Osteocyte (in vitro differentiated cells): ENCODE measurements at places on chromosomes 11 and 22. TPM values are rescaled to one million over a fixed set of nuclear protein-coding genes. Genes with fewer than 3 reads are reported as not detected.

RFPL3 gene
- total RNA-seq = not detected in 2 replicates

PRAME gene
- not detected in 2 replicates for total RNA-seq

SYTL2 gene
- 4.0 and 5.1 TPM in 2 replicates for total RNA-seq

RAPSN gene
- 0.24 and 0.42 TPM in 2 replicates for total RNA-seq

- no peak for DNase-seq
These were observed 229.5 kb downstream of the AASDHPPT start for GRCh38 chr11:106306942-106307341.

- no peak for DNase-seq
These were observed 9.7 kb downstream of the IMMP1L start for GRCh38 chr11:31499576-31500178.

DNA sequence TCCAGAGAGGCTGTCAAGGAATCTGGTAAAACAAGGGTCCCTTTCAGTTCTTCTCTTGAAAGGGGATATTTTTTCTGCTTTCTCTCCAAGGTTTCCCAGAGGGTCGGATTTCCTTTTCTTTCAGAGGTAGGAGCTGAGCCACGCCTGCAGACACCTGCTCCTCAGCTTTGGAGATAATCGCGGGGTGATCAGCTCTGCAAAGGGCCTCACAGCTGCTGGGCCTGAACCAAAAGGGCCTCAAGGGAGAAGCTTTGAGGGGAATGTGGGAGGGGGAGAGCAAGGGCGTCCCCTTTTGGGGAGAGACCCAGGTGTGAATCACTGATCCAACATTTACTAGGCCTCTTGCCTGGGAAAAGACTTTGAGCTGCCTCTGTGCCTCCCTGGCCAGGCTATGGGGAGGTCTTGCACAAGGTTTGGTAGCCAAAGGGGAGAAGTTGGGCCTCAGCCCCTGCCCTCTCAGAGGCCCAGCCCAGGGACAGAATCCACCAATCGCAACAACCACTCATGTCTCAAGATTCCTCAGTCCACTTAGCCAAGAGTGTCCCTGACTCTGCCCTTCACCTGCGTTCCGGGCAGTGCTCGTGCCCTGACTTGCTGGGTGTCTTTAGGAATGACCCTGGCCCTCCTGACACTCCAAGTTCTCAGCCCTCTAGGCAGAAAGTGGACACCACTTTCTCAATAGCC, 14.0 kb upstream of the TP53I11 start:
- no peak for DNase-seq

- DNase-seq = no peak
These were observed 19.8 kb upstream of the GALNT18 start for GRCh38 chr11:11641581-11641980.

GRCh38 chr22:41368543-41369423, 13.0 kb upstream of the TEF start:
- DNase-seq = no peak

- no peak for DNase-seq
These were observed 454.3 kb downstream of the OPCML start for GRCh38 chr11:133078012-133078411.

DNA sequence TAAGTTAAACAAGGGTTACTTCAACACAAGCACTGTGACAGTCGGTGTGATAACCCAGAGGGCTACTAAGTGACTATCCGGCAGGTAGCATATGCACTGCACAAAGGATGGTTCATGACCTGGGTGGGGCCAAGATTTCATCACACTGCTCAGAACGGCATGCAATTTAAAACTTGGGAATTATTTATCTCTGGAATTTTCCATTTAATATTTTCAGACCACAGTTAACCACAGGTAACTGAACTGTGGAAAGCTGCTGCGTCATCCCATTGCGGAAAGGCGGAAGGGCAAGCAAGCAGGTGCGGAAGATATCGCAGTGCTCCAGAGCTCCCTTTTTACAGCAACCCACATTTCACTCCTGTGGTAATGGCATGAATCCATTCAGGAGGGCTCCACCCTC, 540.8 kb downstream of the INSC start:
- peak; percentile 25 for DNase-seq

DNA sequence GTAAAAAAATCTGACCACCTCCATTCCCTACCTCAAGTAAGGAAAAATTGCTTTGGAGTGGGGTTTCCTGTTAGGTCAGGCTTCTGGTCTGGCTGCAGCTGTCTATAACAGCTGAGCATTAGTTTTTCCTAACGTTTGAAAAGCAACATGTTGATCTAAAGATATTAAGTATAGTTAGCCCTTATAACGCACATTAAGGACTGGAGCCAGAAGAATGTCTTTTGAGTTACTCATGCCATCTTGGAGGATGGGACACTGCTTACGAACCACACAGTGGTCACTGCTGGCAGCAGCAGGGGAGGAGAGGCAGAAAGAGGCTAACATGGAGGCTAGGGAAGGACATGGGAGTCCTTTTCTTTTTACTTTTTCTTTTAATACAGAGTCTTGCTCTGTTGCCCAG, 44.1 kb upstream of the GDPD4 start:
- no peak for DNase-seq

DNA sequence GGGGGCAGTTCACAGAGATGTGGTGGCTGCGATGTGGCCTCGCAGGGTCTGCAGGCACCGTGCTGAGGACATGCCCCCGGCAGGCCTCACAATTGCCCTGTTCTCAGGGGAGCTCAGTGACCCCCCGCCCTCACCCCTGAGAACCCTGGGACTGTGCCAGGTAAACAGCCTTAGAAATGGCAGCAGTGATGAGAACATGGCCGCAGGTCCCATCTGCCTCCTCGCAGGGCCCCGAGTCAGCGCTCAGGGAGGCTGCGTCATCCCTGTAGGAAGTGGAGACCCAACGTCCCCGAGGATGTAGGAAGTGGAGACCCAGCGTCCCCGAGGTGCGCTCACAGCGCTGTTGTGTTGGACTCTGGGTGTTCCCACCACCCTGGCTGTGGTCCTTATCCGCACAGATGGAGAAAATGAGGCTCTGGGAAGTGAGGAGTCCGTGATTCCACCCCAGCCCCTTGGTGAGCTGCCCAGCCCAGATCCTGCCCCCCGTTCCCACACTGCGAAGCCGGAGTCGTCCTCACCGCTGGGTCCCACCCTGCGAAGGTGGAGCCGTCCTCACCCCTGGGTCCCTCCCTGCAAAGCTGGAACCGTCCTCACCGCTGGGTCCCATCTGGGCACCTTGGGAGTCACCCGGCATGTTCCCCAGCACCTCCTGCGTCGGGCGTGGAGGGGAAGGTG, 1086.8 kb downstream of the BRD1 start:
- peak; percentile 83 for DNase-seq

- DNase-seq = no peak
These were observed 95.0 kb downstream of the CADM1 start for GRCh38 chr11:115409116-115409670.

DNA sequence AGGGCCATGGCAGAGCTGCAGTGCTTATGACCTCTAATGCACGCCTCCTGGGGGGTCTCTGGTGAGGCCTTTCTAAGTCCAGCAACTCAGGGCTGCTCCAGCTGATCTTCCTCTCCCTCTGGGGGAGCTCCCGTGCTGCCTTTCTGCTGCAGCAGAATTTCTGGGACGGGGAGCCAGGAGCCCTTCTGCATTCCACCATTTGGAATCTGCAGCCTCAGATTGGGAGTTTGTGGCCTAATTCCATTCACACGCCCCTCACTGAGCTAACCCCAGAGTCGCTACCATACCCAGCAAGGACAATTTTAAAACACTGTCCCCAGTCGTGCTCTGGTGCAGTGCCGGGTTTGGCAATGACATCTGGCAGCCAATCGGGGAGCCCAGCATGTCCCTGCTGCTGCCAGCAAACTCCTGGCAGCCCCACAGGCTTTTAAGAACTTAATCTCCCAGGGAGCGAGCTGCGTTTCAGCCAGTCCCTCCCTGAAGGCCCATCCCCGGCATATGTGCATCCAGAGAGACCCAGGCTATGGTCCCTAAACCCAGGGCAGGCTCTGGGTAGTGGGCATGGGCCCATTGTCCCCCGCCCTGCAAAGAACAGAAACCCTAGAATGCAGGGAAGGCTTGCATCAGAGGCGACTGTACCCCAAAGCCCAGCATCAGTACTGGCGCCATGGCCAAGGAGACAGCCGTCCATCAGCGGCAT, 4.7 kb downstream of the SHANK2 start:
- no peak for DNase-seq

DNA sequence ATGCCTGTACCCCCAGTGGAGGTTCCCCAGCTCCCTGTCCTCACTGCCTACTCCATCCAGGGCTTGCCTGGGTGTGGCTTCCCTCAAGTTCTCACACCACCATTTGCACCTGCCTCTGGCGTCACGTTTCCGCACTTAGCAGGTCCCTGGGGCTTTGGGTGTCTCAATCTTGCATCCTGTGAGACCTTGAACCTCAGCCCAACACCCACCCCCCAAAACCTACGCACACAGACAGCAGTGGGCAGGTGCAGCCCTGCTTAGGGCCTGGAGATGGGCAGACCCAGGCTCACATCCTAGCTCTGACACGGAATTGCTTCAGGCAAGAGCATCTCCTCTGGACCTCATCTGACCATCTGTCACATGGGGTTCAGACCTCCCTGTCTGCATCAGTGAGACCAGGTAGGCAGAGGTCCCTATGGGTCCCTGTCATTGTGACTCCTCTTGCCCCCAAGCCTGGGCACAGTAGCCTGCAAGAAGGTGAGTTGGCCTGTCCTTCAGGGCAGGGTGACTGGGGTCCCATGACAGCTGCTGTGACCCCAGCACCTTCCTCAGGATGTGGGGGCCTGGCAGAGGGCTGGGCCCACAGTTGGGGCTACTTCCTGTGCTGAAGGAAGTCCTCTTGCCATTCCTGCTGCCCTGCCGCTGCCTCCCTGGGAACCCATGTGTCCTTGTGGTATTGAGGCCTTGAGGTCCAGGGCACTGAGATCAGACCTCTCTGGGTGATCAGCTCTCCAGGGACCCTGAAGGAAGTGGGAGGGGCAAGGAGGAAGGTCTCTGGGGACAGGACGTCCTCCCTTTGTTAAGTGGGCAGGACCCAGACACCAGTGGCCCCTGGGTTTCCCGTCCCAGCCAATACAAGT, 2.0 kb downstream of the SIPA1 start:
- no peak for DNase-seq

- no peak for DNase-seq
These were observed 328.3 kb downstream of the LARGE1 start for GRCh38 chr22:33591946-33592345.

DNA sequence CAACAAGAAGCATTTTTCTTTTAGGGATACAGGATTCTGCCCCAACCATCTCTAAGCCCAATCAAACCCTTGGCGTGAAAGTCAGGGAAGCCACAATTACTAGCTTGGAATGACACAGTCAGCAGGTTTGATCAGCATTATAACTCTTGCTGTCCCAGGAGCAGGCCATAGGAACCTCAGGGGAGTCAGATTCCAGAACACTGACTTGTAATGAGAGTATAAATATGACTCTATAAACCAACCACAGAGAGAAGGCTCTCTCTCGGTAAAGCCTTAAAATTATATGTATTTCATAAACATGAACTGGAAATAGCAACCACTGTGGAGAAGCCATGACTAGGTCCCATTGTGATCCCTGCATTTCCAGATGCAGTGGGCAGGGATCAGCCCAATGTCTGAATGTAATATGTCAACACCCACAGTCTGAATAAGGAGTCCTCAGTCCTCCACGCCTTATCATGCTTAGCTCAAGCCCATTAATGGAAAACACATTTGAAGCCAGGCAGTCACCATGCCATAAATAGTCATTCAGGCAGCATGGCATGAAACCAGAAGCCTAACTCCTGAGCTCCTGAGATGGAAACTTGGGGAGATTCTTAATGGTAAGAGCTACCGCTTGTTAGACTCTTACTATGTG, 99.1 kb upstream of the MTNR1B start:
- no peak for DNase-seq

GRCh38 chr11:72391638-72392423, 42.5 kb downstream of the CLPB start:
- DNase-seq = no peak

GRCh38 chr11:19380375-19380774, 139.6 kb upstream of the E2F8 start:
- no peak for DNase-seq

- no peak for DNase-seq
These were observed 79.1 kb downstream of the GUCY1A2 start for GRCh38 chr11:106939157-106939556.

DNA sequence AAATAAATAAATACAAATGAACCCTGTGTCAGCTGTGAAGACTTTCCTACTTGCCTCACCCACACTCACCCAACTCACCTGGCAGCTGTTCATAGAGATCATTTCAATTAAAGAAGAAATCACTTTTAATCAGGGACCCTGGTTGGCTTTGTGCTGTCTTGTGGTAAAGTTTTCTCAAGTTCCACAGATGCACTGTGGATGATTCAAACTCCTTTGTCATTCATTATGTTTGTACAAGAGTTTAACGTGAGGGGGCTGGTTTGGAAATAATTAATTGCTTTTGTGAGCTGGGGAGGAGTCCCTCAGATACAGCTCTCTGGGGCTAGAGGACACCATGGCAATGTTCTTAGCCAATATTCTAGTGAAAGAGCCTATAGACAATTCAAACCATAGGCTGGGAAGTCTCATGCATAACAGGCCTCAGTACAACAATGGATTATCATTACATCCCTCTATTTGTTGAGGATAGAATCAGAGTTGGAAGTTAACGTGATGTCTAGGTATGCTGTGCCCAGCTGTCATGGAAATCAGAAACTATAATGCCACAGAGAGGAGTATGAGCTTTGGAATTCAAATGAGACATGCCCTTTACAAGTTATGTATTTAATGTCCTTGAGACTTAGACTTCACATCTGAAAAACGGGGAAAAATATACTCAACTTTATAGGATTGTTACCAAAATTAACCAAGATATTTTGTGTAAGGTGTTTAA, 698.5 kb downstream of the KCNA4 start:
- DNase-seq = no peak

DNA sequence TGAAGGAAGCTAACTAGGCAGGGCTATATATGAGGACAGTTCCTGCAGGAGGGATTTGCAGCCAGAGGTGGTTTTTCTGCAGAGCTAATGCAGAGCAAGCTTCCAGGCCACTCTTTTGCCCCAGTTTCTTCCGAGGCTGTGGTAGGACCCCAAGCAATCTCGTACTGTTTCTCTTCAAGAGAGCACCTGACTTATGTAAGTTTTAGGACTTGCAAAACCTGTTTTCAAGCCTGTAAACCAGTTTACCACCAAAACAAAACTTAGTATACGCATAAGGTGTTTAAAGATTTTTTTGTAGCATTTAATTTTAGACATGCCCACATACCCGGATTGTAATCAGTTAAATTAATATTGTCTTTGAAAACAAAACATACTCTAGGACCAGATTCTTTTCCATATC, 7.7 kb upstream of the APLP2 start:
- no peak for DNase-seq

GRCh38 chr11:47725442-47726117, 10.4 kb upstream of the AGBL2 start:
- DNase-seq = no peak

DNA sequence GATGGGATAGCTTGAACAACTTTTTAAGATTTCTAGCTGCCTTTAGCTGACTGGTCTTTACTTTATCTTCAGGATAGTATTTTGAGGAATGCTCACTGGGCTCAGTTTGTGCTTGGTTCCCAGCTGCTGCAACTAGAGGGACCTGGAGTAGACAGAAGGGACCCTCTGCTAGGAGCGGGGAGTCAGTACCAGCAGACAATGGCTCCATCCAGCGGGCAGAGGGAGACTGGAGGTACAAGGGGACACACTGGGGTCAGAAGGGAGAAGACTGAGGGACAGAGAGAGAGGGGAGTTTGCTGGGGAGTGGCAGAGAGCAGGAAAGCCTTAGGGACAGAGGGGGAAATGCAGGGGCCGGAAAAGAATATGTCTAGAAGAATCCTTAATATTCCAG, 22.0 kb upstream of the ACER3 start:
- DNase-seq = no peak
